ENCODE measurements at places on chromosomes 2 and 18.

DNA sequence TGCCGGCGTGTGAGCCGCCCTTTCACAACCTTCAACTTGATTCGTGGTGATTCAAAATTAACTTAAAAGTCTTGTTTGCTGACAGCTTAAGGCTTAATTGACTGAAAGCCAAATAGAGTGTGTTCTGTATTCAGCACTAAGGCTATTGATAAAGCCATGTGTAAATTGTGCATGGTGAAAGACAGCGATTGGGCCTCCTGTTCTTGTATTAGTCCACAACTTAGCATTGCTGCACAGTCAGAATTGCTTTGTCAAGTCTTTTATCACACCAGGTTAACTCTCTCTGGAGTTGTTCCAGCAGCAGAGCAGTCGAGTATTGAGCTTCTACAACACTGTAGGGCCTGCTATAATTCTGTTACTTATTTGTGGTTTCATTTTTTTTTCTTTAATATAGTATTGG is 210.1 kb downstream of the WDR7 start:
- no peak for DNase-seq

DNA sequence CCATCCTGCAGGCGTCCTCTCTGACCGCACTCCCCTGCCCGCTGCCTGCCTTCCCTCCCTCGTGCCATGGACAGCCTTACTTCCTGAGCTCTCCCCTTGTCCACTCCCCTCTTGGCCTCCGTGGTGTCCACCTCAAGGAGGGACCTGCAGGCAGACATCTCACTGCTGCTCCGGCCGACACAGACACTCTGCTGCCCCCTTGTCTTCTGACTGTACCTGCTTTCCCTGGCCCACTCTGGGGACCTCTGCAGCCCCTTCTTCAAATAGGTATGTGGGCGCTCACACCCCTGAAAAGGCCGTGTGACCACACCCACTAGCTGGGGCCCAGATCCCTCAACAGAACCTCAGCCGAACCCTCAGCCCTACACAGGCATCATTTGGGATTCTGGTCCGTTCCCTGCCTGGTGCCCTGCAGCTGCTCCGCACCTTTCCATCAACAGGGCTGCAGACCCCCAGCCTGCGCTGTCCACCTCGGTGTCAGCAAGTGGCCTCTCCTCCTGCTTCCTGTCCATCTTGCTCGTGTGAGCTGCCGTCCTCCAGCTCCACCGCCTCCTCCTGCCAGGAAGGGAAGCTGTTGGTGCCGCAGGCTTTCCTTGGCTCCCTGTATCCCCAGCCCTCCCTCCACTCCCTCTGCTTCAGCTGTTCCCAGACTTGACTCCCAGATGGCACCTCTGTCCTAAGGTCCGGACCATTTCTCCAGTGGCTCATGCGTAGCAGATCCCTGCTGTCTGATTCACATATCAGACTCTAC is 94.1 kb downstream of the KLHL29 start:
- DNase-seq: no peak

DNA sequence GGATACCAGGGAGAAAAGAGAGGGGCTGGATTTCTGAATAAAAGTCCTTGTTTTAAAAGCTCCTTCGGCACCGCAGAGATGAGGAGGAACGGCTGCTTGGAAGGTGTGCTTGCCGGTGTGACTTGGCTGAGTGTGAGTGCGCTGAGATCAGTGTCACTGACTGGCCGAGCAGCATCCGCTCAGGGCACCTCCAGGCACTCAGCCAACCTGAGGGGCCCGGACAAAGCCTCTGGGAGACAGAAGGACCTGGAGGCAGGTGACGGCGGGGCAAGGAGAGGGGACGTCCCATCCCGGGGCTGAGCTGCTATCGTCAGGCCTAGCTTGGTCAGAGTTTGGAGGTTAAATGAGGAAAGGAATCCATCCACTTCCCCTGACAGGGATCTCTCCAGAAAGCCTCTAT is 16.8 kb upstream of the ALLC start:
- no peak for DNase-seq

DNA sequence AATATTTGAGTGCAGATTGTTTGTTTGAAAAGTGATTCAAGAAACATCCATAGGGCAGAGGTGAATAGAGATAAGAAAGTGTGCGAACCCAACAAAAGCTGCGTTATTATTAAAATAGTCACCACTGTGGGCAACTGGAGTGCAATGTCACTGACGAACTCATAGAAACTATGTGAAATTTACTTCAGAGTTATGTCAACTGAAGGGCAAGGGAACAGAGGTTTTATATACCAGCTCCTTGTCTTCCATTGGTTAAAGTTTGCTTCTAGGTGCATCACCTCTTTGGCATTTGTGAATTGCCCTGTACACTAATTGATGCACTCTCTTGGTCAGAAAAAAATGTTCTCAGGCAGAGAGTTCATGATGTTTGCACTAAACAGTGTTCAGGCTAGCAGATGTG is 110.5 kb upstream of the NYAP2 start:
- no peak for DNase-seq

- DNase-seq: no peak
Measured at GRCh38 chr2:46334389-46335271, 37.4 kb downstream of the EPAS1 start.
